Stimulated activated CD4-positive, alpha-beta T cell treated with anti-CD3 and anti-CD28 coated beads, Interleukin-1b, Interleukin-23, amount 100 ng/mL, for 1 hour (primary cell): ENCODE measurements at places on chromosomes 2 and 18.

- no peak for DNase-seq
Observed at GRCh38 chr18:79961527-79962291, 2.7 kb upstream of the HSBP1L1 start.

GRCh38 chr2:224268441-224268840, 133.5 kb downstream of the FAM124B start:
- no peak for DNase-seq

DNA sequence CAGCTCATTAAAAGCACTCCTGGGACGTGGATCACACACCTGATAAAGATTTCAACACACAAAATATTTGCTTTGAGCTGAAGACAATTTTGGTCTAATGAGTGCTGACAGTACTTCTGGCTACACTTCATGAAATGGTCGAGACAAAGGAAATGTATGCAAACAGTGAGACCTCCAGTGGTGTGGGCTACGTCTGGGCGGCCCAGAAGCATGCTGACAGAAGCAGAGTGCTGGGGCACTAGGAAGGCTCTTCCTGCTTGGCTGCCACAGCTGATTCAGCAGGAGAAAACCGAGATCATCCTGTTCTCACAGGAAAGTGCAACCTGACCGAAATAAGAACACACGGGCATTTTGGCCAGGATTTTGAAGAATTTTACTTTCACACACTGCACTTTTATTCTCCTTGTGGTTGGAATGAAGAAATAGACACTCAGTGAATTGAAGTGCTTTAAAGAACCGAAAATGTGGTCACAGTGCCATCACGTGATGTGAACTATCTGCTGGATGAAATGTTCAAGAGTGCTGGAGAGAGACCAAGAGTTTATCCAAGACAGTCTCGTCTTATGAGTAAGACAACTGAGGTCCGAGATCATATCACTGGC, 149.5 kb downstream of the CCBE1 start:
- DNase-seq = no peak

DNA sequence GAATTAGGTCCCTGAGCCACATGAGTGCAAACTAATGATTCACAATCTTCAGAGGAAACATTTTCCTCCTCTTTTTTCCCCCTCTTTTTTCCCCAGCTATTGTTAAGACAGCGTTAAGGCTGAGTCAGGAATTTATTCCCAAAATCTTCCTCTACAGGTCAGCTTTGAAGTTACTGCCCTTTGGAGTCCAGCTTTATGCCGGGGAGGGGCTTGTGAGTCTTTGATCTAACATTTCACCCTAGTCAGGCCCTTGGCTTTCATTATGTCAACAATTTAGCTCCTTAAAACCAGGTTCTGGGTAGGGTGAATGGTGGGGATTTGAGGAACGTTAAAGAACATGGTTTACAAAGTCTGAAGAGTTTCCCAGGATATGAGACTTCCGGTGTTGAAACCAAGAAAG, 91.0 kb upstream of the LYPD1 start:
- DNase-seq = no peak

- no peak for DNase-seq
Observed at GRCh38 chr2:217691920-217692666, 310.7 kb downstream of the TNS1 start.

GRCh38 chr2:109384308-109385271, 229.2 kb downstream of the SEPTIN10 start:
- no peak for DNase-seq

GRCh38 chr2:220076734-220077133, 449.3 kb downstream of the SLC4A3 start:
- DNase-seq = no peak

DNA sequence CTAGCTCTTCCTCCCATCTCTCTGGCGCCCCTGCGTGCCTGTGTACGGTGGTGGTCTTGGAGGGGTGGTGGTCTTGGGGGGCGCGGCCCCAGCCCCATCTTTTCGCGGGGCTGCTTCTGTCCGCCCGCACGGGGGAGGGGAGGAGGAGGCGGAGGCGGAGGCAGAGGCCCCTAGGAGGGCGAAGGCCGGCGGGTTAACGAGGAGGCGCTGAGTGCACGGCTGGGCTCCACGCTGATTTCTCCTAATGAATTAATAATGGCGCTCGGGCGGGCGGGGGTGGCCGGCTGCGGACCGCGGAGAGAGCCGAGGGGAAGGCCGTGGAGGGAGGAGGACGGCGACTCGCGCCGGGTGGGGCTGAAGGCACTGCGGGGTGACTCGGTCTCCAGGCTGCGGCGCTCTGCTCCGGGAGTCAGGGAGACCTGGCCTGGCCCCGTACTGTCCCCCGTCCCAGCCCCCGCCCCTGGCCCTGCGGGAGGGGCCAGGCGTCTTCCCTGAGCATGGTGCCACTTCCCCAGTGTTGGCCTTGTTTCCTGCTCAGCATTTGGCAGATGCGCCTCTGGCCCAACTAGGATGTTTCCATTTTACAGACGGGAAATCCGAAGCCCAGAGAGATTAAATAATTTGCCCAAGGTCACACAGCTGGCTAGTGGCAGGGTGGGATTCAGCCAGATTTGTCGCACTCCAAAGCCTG, 6.0 kb downstream of the GAREM2 start:
- DNase-seq = no peak

DNA sequence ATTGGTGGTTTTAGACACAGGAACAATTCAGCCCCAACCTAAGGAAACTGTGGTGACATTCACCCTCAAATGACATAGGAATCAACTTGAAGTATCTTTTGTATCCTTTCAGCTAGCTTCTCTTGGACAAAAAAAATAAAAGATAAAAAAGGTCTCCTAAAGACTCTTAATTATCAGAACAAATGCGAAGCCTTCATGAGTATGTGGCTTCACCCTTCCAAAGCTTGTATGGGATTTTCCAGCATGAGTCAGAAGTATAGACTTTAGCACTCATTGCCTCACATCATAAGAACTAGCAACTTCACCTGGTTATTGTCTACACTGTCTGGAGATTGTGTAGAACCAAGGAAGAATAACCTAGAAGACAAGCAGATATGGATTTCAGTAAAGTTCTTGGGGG, 135.4 kb downstream of the LAMA3 start:
- DNase-seq = no peak

DNA sequence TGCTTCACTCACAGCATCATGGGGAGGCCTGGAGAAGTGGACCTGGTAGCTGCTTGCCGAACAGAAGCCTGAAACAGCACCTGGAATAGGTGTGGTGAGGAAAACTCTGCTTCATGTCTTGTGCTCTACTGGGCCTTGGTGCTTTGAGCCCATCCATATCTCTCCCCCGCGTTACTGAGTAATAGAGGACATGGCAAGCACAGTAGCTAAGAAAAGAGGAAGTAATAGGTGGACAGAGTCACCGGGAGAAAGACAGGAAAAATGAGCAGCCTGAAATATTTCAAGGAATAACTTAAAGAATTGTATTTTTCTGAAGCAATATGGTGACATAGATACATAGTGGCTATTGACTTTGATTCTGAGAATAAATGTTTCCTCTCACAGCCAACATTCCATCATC, 14.0 kb upstream of the HNMT start:
- DNase-seq = no peak

GRCh38 chr2:209074711-209075110, 349.1 kb upstream of the MAP2 start:
- no peak for DNase-seq

GRCh38 chr2:173059971-173060461, 15.6 kb upstream of the MAP3K20 start:
- DNase-seq = no peak

DNA sequence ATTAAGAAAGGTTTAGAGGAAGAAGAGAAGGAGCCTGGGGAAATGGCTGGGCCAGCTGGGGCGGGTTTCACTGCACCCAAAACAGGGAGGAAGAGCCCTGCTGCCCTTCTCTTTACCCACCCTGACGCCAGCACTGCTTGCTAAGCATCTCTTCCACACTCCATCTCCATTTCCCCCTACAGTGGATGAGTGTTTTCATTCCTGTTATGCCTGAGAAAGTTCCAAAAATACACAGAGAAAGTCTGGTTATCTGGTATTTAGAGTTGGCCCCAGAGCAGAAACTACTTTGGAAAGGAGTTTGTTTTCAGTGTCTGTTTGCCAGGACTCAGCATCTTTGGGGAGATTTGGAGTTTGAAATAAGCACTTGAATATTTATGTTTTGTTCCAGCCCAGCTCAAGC, 451.0 kb downstream of the SLC4A3 start:
- no peak for DNase-seq

GRCh38 chr2:10814571-10815331, 2.2 kb upstream of the PDIA6 start:
- DNase-seq = no peak

- DNase-seq = no peak
Observed at GRCh38 chr2:4762951-4763376, 929.2 kb upstream of the SOX11 start.

- no peak for DNase-seq
Observed at GRCh38 chr2:41698678-41699422, 349.0 kb upstream of the PKDCC start.

- no peak for DNase-seq
Observed at GRCh38 chr2:69741229-69741574, 732 bp upstream of the ANXA4 start.

DNA sequence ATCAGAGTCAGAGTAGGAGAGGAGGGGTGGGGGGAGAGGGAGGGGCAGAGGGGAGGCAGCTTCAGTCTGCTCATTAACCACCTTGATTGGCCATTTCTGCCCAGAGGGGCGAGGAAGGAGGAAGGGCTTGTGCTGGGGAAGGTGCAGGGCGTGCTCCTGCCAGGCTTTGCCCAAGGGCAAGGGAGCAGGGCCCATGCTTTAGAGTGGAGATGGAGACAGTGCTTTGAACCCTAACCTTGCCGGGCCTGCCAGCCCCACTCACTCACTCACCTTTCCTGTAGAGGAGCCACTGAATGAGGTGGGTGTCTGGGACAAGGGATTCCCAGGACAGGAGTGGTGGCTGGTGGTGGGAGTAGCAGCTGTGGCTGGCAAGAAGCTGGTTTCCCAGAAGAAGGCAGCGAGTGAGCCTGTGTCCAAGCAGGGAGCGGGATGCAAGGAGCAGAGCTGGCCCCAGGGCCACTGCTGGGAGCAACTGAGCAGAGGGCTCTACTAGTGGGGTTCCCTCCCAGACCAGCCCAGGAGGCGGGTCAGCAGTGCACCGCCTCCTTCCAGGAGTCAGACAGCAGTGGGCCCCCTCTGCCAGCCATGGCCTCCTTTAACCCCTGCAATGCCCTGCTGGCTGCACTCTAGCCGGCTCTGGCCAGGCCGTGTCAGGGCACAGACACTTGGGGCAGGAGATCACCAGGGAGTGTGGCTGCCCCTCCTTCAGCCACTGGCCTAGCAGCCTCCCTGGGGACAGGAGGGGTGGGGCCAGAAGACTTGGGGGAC, 3.6 kb upstream of the RUFY4 start:
- no peak for DNase-seq

- no peak for DNase-seq
Observed at GRCh38 chr2:132550946-132551345, 119.1 kb downstream of the LYPD1 start.

DNA sequence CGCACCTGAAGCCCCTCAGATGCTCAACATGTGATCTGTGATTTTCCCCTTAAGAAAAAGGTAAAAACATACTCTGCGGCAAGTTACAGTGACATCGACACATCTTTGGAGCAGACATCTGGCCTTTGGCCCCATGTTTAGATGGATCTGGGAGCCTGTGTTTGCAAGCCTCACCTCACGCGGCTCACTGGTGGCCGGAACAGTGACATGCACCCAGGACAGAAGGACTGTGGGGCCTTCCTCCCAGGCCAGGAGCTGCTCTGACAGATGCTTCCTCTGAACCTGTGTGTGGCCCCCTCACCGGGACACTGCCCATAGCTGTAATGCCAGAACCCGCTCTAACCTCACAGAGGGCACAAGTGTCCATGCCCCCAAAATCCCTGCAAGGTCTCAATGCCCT, 13.1 kb downstream of the PASK start:
- DNase-seq = no peak

- DNase-seq = no peak
Observed at GRCh38 chr2:181991171-181991885, 5.7 kb downstream of the PPP1R1C start.

DNA sequence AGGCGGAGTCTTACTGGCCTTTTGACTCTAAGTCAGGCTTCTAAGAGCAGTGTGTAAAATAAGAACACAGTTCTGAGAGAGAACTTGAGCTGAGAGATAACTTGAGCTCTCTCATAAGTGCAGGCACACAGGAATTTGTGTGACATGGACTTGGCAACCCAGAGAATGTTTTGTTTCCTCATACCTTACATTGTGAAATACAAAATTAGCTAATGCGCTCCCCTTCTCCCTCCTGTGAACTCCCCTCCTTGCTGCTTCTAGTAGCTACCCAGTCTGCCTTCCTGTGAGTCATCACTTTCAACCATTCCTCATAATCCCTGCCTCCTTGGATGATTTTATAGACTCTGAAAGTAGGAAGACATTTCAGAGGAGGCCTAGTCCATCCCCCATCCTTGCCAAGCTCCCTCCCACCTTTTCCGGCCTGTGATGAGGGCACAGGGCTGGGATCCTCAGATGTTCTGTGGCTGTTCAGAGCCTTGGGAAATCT, 22.6 kb downstream of the FER1L5 start:
- no peak for DNase-seq

DNA sequence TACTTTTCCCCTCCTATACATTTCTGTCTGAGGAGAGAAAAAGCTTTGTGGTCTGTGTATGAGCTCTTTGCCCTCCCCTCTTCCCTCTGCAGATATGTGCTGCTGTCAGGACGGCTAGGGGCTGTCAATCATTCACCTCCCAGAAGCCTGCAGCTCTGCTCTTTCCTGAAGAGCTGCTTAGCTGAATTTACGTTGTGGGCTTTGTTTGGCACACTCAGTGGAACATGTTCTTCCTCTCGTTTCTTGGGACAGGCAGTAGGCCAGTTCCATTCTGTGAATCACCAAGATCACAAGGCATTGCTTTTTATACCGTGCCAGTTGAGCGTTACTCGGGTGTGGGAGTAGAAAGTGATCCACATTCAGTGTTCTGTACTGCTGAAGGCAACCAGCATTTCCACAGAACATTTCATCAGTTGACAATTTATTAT, 136.7 kb downstream of the LAMA3 start:
- DNase-seq = no peak

DNA sequence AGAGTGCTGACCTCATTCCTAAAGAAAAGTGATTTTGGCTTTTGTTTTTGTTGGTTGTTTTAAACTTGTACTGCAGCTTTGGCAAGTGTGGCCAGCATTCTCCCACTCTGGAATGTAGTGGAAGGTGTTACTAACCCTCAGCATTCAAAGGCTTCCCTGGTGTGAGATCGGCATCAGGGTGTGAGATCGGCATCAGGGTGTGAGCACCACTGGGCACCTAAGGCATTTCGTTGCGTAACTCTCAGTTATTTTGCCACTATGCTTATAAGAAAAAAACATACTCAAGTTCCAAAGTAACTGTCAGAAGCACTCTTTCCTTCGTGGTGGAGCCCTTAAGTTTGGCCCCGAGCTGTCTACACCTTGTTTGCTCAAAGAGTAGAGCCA, 1.7 kb downstream of the CYBRD1 start:
- DNase-seq = no peak
